Stimulated activated CD4-positive, alpha-beta T cell treated with anti-CD3 and anti-CD28 coated beads, Interleukin-12 subunit alpha, Interleukin-12 subunit beta, amount 100 ng/mL, for 48 hours (primary cell): ENCODE measurements at places on chromosomes 5 and 9.

GRCh38 chr5:175840050-175840841 is 31.1 kb upstream of the CPLX2 start:
- no peak for DNase-seq

- DNase-seq = peak; percentile 4
Measured at GRCh38 chr5:122880749-122881148, 35.3 kb downstream of the SNX24 start.

- DNase-seq = no peak
Measured at GRCh38 chr5:82320966-82321365, 42.8 kb upstream of the RPS23 start.

DNA sequence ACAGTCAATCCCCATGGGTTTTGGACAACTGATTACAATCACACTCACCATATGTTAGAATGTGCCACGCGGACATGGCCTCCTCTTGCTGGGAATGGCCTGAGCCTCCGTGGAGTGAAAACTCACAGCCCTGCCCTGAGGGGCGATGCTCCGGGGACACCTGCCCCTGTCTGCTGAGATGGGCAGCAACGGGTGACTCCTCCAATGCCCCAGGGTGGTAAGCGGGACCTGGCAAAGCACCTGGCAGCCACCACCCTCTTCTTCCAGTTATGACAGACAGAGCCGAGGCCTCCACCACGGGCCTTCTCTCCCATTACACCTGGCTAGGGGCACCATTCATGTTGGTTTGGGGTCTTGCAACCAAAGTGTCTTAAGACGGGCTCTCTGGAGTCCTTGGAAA is 94.9 kb upstream of the COL5A1 start:
- DNase-seq = no peak

DNA sequence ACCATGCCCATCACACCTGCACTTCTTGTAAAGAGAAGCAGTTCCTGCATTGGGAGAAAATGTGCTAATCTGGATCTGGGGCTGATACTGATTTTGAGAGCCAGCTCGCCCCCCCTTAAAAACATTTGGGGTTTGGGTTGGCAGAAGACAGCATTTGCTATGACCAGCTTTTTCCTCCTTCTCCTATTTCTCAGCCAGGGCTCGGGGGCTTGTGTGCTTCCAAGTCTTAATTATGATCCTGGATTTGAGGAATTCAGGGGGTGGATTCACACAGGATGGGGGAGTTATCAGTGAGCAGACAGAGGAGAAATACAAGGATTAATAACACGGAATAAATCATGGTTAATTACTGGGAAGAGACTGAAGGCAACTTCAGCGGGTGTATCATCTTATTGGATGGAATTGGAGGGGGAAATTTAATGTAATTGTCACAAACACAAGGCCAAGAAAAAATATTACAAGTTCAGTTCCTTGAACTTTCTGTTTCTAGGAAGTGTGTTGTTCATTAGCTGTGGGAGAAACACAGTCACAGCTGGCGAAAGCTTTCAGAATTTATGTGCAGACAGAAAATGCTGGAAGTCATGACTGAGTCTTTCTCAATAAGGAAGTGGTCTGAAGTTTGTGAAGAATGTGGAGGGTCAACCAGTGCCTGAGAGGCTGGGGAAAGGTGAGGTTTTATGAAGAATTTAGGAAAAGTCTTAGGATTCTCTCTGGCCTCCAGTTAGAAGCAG is 15.3 kb downstream of the C9orf152 start:
- no peak for DNase-seq

- DNase-seq = no peak
Measured at GRCh38 chr5:1016036-1016435, 7.4 kb downstream of the NKD2 start.

DNA sequence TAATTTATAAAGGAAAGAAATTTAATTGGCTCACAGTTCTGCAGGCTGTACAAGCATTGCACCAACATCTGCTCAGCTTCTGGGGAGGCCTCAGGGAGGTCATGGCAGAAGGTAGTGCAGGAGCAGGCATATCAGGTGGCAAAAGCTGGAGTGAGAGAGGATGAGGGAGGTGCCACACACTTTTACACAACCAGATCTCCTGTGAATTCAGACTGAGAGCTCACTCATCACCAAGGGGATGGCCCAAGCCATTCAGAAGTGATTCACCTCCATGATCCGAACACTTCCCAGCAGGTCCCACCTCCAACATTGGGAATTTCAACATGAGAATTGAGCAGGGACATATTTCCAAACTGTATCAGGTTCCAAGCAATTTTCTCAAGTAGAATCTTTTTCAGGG is 84.7 kb upstream of the BRINP1 start:
- DNase-seq = no peak

GRCh38 chr5:149279661-149280060 is 8.0 kb downstream of the AFAP1L1 start:
- DNase-seq = no peak

- no peak for DNase-seq
Measured at GRCh38 chr5:96610747-96611146, 51.4 kb upstream of the CAST start.

- no peak for DNase-seq
Measured at GRCh38 chr5:859391-859790, 8.6 kb upstream of the ZDHHC11 start.

GRCh38 chr9:91084896-91085516 is 276.7 kb downstream of the AUH start:
- no peak for DNase-seq

GRCh38 chr9:81363916-81364480 is 325.3 kb downstream of the TLE1 start:
- no peak for DNase-seq

GRCh38 chr5:158953929-158954534 is 145.7 kb downstream of the EBF1 start:
- DNase-seq = no peak

DNA sequence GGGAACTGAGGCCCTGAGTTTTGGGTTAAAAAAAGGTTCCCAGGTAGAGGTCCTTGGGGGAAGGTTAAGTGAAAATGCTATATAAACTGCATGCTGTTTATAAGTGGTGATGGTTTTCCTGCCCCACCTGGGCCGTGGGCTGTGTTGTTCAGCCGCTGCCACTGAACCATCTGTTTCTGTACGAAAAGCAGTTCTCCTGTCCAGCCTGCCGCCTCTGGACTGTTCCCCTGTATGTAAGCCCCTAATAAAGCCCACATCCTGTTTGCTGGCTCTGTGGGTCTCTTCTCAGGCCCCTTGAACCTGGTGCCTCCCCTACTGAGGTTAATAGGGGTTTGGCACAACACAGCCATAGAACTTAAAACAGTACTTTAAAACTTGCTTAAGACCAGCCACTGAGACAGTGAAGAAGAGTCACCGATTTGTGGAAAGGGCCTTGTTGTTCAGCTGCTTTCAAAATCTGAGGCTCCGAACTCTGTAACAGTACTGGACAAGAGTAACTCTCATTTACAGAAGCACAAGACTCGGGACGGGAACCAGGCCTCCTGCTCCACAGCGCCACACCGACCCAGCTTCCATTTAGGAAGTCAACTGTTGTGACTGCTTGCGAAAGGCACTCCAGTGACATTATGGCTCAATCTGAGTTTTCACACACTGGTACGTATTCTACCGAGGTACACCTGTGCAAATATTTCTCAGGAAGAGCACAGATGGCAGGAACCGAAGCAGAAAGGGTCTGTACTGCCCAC is 192.5 kb downstream of the CDK5RAP2 start:
- DNase-seq = no peak

DNA sequence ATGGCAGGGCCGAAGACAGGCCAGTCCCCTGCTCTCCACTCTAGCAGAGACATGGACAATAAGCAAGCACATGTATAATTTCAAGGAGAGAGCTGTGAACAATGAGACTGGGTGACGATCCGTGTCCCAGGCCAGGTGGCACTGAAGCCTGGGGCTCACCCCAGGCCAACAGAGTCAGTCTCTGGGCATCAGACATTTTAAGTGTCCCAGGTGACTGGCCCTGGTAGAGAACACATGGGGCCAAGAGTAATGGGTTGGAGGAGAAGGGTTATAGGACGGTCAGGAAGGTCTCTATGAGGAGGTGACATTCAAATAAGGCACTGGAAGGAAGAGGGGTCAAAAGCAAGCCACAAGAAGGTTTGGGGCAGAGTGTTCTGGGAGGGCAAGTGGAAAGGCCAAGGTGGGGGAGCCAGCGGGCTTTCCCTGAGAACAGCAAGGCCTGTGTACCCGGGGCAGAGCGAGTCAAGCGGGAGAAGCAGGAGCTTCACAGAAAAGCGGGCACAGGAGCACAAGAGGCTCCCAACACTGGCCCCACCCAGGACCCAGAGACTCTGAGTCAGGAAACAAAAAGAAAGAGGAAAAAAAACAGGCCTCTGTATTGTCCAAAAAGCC is 1.1 kb upstream of the AKNA start:
- DNase-seq = no peak

- no peak for DNase-seq
Measured at GRCh38 chr9:92917176-92917800, 30.0 kb upstream of the FGD3 start.

DNA sequence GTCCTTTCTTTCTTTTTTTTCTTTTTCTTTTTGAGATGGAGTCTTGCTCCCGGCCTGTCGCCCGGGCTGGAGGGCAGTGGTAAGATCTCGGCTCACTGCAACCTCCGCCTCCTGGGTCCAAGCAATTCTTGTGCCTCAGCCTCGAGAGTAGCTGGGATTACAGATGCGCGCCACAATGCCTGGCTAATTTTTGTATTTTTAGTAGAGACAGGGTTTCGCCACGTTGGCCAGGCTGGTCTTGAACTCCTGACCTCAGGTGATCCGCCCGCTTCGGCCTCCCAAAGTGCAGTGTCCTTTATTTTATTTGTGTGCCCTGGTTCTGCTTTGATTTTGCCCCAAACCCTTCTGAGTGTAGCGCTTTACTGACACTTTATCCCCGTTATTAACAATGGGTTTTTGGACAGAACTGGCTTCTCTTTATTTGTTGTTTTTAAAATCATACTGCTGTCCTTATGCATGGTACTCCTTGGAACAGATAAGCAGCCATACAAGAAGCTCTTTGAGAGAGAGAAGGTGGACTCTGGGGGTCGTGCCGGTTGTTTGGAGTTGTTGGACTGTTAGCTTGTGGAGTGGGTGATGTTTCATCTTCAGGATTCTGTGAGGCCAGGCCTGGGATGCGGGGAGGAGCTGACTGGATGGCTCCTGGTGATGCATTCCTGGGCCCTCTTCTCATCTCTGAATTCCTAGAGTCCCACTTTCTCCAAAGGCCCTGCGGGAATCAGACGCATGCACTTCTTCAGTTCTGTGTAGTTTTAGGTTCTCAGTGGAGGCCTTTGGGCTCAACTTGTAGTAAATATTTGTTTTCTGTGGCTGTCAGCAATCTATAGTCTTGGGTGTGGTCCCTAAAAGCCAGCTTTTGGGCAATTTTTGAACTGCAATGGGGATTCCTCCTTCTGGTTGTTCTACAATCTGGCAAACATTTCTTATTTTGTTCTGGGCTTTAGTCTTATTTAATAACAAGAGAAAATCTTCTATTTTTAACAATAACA is 47.8 kb downstream of the PTTG1 start:
- no peak for DNase-seq

- DNase-seq = no peak
Measured at GRCh38 chr9:99345942-99346341, 123.9 kb downstream of the SEC61B start.

- no peak for DNase-seq
Measured at GRCh38 chr5:132389051-132389331, 19.5 kb downstream of the SLC22A5 start.

- DNase-seq = no peak
Measured at GRCh38 chr9:78857373-78858225, 560.7 kb downstream of the PSAT1 start.

GRCh38 chr5:113330533-113331208 is 104.1 kb downstream of the TSSK1B start:
- no peak for DNase-seq

- DNase-seq = no peak
Measured at GRCh38 chr9:68577774-68578591, 37.3 kb upstream of the TMEM252 start.

GRCh38 chr5:58262226-58262625 is 197.7 kb downstream of the PLK2 start:
- no peak for DNase-seq

GRCh38 chr9:133634081-133634691 is 2.0 kb upstream of the DBH start:
- no peak for DNase-seq

DNA sequence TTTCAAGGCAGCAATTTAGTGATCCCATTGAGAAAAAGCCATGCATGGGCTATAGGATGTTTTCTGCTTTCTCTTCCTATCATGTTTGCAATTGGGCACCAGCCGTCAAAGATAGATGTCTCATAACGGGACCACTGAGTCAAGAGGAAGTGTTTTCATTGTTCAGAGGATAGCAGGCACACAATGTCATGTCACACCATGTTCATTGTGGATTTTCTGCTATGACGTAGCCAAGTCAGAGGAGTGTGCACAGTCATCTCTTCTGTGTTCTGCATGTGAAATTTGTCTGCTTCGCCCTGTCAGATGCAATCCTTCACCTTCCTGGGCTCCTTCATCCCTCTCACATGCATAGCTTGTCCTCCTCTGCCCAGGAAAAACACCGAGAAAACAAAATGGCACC is 106.0 kb downstream of the CD180 start:
- DNase-seq = no peak

DNA sequence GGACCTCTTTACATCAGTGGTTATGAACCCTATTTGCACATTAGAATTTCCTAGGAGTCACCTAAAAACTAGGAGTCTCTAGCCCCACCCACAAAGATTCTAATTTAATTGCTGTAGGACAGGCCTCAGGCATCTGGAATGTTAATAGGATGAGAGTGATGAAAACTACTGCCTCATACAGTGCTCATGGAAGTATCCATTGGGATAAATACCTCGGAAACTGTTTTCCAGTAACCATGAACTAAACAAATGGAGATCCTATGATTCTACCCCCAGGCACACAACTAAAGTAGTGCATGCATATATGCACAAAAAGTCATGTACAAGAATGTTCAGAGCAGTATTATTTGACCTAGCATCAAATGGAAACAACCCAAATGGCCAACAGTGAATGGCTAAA is 286.3 kb downstream of the DNAH5 start:
- DNase-seq = no peak

- no peak for DNase-seq
Measured at GRCh38 chr5:127012916-127013315, 17.4 kb downstream of the MARCHF3 start.

DNA sequence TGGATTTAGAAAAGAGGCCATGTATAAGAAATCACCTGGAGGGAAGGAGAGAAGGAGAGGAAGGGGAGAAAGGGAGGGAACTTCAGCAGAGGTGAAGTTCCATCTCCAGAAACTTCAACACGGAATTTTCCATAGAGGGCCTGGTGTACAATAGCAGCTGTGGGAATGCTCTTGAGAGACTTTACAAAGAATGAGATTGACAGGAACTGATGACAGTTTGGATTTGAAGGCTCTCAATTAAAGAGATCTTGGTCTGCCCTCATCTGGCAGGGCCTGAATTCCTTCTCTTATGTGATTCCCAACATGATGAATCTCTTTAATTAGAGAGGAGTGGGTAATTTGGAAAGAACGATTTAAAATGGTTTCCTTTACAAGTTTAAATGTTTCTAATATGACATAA is 143.5 kb downstream of the MLLT3 start:
- DNase-seq = no peak
